Psoas muscle (tissue), 8 donors: ENCODE measurements at places on chromosomes 4 and X. TPM values are rescaled to one million over a fixed set of nuclear protein-coding genes. Genes with fewer than 3 reads are reported as not detected.

LDB2 gene
- total RNA-seq: 10.1 TPM

RAB40AL gene
- total RNA-seq: not detected

TMEM144 gene
- 1.8 TPM for total RNA-seq

AMTN gene
- not detected for total RNA-seq

UVSSA gene
- total RNA-seq: 9.4 TPM
